ENCODE measurements at places on chromosomes 4 and X.

DNA sequence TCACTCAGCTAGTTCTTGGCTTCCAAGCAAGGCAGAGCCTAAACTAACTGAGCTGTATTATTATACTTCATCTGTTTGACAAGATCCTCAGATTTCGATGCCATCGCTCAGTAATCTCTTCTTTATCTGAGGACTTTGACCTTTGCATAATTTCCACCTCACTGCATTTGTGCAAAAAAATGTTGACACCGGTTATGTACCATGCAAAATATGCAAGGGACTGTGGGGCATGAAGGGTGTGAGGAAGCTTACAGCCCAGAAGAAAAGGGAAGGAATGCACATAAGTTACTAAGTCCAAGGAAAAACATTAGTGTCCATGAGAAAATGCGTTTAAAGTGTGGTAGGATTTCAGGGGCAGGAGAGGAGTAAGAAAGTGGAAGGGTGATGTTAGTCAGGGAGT is 295.4 kb downstream of the PACRGL start:
- H3K4me1 ChIP-seq = no peaks in the 10 kb centered on the region
- no peak for DNase-seq
- no peak overlapping the region for H3K27ac ChIP-seq
- H3K4me3 ChIP-seq = no peak overlapping the region

- no peaks in the 10 kb centered on the region for H3K27me3 ChIP-seq
- H3K4me1 ChIP-seq = no peaks in the 10 kb centered on the region
- H3K36me3 ChIP-seq = no peaks in the 10 kb centered on the region
- DNase-seq = no peak
- H3K27ac ChIP-seq = no peak overlapping the region
Observed at GRCh38 chr4:115433491-115433890, 320.1 kb upstream of the NDST4 start.

DNA sequence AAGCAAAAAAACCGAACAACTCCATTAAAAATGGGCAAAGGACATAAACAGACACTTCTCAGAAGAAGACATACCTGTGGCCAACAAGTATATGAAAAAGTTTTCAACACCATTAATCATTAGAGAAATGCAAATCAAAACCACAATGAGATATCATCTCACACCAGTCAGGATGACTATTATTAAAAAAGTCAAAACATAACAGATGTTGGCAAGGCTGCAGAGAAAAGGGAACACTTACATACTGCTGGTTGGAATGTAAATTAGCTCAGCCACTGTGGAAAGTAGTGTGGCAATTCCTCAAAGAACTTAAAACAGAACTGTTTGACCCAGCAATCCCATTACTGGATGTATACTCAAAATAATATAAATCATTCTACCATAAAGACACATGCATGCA is 436.3 kb downstream of the KLHL13 start:
- H3K27ac ChIP-seq = no peak overlapping the region
- H3K27me3 ChIP-seq = no peaks in the 10 kb centered on the region
- H3K4me3 ChIP-seq = no peak overlapping the region
- DNase-seq = no peak

- DNase-seq = no peak
- no peaks in the 10 kb centered on the region for H3K36me3 ChIP-seq
- H3K27me3 ChIP-seq = no peaks in the 10 kb centered on the region
- no peaks in the 10 kb centered on the region for H3K4me1 ChIP-seq
Observed at GRCh38 chr4:7330811-7331681, 103.7 kb downstream of the PSAPL1 start.

DNA sequence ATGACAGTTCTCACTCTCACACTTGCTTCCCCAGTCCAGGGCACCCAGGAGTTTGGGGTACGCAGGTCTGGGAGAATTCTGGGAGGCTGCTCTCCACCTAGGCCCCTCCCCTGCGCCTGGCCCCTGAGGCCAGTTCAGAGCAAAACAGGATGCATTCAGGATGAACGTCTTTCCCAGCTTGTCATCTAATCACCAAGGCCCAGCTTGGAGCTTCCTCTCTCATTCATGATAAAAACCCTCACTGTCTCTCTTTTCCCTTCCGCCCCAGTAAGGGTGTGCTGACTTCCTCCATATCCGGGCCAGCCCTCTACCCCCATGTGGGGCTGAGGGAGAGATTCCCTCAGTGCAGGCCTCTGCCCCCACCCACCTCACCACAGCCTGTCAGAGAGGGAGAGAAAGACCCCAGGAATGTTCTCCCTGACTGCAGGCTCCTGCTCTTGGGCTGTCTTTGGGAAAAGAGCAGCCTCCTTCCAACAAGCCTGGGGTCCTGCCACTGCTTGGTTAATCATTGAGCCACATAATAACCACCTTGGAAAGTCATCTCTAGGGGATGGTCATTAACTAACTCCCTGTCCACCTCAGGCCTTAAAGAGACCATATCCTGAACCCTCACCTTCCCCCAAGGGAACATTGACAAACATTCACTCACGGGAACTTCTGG is 50.1 kb downstream of the STARD8 start:
- H3K4me3 ChIP-seq = no peak overlapping the region
- no peak for DNase-seq
- no peak overlapping the region for H3K27ac ChIP-seq
- H3K4me1 ChIP-seq = no peaks in the 10 kb centered on the region
- H3K36me3 ChIP-seq = no peaks in the 10 kb centered on the region
- no peaks in the 10 kb centered on the region for H3K27me3 ChIP-seq
